ENCODE measurements at places on chromosomes 12 and 14.

GRCh38 chr12:115672086-115672485 is 605.4 kb downstream of the MED13L start:
- no peak for DNase-seq

- peak; percentile 39 for DNase-seq
Measured at GRCh38 chr12:128829861-128830504, 6.2 kb upstream of the SLC15A4 start.

DNA sequence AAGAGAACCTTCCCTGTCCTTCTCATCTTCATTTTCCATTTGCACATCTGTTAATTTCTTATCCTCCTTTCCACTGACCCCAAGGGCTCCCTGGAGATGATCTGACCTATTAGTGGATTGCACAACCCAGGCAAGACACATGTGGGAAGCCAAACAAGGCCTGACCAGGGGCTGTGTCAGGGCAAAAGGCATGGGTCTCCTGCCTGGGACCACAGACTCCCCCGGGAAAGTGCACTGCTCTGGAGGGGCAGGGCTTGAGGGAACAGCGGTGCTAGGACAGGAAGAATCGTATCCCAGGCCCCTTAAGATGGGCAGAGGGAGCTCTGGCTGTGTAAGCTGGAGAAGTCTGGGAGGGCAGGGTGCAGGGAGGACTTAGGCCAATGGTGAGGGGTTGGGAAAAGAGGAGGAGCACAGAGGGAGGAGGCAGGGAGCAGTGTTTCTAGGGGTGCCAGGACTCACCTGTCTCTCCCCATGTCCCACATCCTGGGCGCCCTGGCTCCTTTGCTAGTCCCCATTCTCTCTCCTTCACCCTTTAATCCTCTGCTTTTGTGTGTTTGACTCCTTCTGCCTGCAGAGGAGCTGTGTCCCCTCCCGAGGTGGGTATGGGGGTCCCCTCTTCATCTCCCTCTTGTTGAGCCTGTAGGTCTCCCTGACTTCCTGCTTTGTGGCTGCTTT is 25.3 kb downstream of the PLEKHG3 start:
- no peak for DNase-seq

DNA sequence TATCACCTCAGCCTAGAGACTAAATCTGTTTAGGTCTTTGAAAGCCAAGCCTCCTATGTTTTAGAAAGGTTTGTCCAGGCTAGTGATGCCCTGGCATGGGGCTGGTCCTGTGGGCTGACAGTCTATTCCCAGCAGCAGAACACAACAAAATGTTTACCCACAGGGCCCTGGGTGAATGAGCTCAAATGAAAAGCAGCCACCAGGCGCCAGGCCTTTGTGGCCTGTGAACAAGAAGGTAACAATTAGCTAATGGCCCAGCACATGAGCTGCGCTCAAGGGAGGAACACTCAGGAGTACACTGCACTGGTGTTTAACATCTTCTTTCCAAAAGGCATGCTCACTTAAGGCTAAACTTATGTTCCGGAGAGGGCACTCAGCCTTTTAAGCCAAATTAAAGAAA is 202.2 kb downstream of the MON2 start:
- DNase-seq: no peak

DNA sequence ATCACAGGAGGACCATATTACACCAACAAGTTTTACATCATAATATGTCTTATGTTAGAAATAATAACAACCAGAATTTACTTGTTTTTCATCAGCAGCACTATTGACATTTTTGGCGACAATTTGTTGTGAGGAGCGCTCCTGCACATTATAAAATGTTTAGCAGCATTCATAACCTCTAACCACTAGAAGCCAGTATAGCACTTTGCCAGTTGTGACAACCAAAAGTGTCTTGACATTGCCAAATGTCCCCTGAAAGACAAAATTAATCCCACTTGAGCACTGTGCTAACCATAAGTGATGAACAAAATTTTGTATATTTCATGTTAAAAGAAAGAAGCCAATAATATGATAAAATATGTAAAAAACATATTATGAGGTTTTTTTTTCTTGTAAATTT is 356.9 kb upstream of the LMO3 start:
- DNase-seq: no peak

- DNase-seq: no peak
Measured at GRCh38 chr14:52018252-52018651, 28.9 kb downstream of the RTRAF start.

- DNase-seq: no peak
Measured at GRCh38 chr12:106342397-106343213, 14.9 kb upstream of the POLR3B start.

GRCh38 chr14:32940066-32940651 is 1.5 kb downstream of the NPAS3 start:
- DNase-seq: no peak

GRCh38 chr12:124466216-124467128 is 100.9 kb downstream of the NCOR2 start:
- DNase-seq: peak; percentile 91

DNA sequence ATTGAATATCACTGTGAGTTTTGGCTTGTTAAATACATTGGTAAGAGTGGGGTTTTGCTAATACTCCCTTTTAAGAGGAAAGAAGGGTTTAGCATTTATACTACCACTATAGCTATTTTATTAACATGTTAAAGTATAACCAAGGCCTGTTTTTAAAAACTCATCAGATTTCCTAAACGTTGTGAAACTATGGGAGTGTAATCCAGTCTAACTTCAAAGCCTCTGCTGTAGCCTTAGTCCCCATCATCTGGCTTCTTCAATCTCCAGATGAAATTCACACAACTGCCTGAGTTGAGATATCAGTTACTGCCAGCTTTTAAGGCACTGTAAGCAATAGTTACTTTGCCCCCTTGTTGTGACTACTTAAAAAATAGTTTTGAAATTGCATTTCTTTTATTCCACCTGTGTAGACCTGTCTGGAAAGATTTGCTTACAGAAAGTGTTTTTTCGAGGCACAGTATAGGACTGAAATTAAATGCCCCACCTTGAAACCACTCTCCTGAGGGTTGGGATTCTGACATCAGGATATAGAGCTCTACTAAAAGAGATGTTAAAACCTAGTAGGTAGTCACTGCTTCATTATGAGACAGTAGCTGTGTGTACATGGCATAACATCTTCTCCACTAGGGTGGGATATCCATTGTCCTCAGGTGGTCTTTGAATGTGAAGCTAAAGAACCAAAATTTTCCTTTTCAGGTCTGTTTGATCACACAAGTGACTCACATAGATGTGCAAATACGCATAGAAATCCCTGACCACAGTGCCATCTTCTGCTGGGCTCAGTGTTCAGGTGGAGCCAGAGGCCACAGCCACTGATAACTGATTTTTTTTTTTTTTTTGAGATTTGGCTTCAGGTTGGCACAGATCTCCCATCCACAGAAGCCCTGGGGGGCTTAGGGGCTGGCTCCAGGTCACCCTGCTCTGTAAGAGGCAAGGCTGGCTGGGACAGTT is 125.5 kb downstream of the DAAM1 start:
- DNase-seq: no peak

GRCh38 chr14:38490273-38490672 is 234.4 kb upstream of the CLEC14A start:
- no peak for DNase-seq
